Caki2 (cell line): ENCODE measurements at places on chromosomes 7 and 10. TPM values are rescaled to one million over a fixed set of nuclear protein-coding genes. Genes with fewer than 3 reads are reported as not detected.

EGR2 gene
- 0.03 TPM in 1 of 2 replicates, not detected in the other for total RNA-seq

DNA sequence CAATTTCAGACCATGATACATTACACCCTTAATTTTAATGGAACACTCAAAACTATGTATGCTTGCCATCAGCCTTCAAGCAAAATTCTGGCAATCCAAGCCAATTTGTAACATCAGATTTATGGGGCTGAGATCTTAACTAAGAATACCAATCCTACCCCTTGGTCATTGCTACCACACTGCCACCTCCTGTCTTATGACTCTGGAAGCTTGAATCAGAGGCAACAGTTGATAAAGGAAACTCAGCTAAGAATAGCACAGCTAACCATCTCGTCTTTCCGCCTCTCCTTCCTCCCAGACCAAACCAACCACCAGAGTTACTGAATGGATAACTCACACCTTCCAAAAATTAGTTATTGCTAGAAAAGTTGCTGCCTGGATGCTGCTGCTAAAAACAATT, 7.4 kb downstream of the IGF2BP3 start:
- DNase-seq: peak; percentile 30

- peak; percentile 61 for DNase-seq
Measured at GRCh38 chr10:124417895-124418725, 613 bp downstream of the OAT start.

DNA sequence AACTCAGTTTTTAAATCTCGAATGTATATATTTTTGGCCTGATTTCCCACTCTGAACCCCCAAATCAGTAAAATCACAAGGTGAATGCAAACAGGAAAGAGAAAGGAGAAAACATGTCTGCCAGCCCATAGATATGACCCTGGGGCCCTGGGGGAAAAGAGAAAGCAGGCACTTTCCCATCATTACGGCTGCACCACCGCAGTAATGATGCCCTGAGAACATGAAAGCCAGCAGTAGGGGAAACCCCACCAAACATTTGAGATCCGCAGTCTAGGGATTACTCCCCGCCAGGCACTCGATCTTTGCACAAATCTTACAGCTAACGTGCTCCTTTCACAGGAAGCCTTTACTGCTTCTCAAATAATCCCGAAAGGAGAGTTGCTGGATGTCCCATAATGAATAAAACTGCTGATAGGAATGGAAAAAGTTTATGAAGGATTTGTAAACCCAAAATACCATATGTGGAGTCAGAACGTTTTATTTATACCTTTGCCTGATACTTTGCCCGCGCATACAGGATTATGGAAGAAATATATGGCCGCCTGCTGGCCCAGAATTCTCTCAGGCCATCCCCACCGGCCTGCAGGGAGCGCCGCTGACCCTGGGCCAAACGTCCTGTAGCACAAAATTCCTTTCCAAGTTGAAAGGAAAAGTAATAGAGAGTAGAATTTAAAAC, 180.0 kb upstream of the INHBA start:
- no peak for DNase-seq

DNA sequence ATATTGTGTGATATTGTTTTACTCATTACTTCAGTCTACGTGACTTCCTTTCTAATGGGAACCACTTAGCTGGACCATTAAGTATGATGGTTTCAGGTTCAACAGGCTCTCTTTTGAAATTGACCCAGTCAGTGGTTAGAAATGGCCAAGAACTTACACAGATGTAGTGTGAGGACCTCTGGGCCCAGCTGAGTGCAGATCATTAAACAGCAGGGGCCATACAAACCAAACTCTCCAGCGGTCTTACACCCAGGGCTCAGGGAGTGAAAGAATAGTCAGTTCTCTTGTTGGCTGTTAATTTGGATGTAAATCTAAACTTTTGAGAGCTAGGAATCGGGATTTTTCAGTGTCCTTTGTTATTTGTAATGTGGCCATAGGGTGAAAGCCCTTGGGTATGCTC, 107.3 kb downstream of the CELF2 start:
- no peak for DNase-seq

HMX2 gene
- not detected in 2 replicates for total RNA-seq

FEZF1 gene
- not detected in 2 replicates for total RNA-seq

CYP2C9 gene
- total RNA-seq: not detected in 2 replicates

- no peak for DNase-seq
Measured at GRCh38 chr10:19745672-19746071, 70.6 kb upstream of the PLXDC2 start.

GRCh38 chr10:59895629-59896116, 10.7 kb downstream of the CCDC6 start:
- no peak for DNase-seq

DNA sequence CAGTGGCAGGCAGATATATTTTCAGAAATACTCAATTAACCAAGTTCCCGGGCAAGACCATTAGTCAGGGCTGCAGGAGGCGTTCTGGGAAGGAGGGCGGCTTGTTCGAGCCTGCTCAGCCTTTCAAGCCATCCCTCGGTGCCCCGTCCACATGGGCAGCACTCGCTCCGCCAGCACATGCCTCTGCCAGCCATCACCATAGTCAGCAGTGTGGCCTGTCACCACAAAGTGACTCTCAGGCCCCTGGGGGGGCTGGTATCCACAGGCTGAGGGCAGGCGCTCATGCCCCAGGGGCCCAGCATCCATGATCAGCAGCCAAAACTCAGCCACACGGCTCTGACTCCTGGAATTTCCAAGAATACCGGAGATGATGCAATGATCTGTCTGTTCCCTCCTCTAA, 81.9 kb downstream of the CHST15 start:
- no peak for DNase-seq

DNA sequence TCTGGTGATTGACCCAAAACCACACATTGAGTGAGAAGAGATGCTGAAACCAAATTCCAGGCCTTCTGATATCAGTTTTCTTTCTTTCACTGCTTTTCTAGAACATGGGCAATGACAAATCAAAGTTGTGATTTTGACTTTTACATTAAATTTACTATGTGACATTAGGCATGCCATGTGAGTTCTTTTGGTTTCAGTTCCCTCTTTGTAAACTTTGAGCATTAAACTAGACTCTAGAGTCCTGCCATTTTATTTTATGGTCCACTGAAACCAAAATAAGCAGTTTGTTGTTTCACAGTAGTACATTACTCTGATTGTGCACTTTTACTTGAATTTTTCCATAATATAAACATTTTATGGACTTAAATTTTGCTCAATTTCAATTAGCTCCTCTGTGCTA, 381.1 kb upstream of the SEMA3D start:
- DNase-seq: no peak

DNA sequence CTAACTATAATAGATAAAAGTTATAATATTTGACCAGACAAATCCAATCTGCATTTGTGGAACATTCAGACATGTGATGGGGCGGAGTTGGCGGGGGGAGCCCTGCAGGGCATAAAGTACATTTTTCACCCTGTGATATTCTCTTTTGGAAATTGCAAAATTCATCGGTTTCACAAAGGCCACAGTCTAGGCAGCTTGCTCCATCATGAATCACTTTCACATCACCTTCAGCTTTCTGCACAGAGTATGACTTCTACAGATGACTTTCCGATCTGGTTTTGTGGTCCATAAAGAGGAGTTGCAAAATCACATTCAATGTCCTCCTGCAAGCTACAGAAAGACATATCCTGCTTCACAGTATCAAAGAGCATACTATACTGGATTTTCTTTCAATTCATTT, 51.4 kb upstream of the APBB1IP start:
- DNase-seq: no peak

GRCh38 chr10:43811871-43812270, 163.2 kb upstream of the ZNF32 start:
- no peak for DNase-seq

UFSP1 gene
- total RNA-seq: 7.4 and 11.8 TPM in 2 replicates
